ENCODE measurements at places on chromosomes 5 and 9. TPM values are rescaled to one million over a fixed set of nuclear protein-coding genes. Genes with fewer than 3 reads are reported as not detected.

DNA sequence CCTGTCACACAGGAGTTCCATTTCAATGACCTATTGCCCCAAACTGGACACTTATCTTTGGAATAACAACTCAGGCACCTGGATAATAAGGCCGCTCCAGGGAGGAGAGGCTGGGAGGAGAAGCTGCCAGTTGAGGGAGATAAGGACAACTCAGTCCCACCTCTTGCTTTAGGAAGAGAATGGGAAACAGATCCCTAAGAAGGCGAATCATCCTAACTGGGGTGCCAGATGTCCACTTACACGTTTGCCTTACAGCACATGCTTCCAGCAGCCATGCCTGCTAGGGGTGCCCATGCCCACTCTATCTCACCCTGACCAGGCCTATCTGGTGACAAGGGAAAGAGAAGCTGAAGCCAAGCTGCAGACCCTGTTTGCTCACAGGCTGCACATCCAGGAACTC is 6.5 kb downstream of the HK3 start:
- DNase-seq, result no peak

ENHO gene
- 1.7 TPM for polyA plus RNA-seq

- no peak for DNase-seq
Measured at GRCh38 chr9:16033921-16034691, 481.3 kb downstream of the CCDC171 start.

DNA sequence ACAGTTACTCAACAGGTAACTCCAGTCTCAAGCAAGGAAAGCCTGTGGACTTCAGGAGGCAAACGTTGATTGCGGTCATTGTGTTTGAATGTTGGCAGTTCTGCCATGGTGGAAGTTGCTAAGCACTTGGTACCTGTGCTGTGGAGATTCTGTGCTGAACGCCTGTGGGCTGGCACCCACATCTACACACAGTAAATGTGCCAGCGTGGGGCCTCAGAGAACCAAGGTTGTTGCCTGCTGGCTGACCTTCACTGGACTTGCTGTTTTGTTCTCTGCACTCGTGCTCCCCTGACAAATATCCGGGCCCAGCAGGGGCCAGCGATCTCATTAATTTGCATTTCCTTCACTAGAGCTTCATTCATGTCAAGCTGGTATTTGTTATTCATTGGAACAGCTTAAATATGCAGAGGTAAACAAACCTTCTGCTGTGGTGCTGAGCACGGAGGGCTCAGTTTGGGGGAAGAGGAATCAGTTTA is 141.8 kb downstream of the PRKACG start:
- DNase-seq, result no peak

DNA sequence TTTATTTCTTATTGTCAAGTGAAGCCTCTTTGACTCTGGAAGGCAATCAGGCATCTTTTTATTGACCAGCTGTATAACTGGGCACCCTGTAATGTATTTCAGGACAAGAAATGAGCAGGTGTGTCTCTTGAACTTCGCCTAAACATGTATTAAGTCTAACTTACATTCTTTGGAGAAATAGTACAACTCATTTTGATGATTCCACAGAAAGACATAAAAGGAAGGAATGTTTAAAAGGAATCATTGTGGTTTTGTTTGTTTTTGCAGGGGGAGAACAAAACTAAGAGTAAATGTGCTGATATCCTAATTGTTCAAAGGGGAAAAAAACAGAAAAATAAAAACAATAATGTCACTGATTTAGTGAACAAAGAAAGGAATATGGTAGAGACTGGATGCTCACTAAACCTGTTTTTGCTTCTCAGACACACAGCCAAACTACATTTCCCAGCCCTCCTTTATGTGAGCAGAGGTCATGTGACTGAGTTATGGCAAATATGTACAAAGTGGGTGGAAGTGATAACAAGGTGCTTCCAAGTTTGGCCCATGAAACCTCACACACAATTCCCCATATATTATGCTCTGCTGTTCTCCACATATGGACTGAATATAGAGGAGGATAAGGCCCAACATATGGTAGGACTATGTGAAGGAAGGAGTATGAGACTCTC is 150.6 kb upstream of the ACOT12 start:
- DNase-seq, result no peak

DNA sequence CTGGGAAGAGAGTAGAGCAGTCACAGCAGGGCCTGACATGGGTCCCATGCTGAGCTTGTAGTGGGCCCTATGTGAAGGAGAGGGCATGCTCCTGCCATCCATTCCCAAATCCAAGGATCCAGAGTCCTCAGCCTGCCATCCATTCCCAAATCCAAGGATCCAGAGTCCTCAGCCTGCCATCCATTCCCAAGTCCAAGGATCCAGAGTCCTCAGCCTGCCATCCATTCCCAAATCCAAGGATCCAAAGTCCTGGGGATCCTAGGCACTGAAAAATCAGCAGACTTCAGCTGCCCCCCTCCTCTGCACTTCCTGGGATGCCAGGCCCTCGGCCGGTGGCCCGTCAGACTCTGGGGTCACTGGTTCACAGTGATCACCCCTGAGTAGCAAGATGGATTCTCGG is 33.6 kb downstream of the THBS4 start:
- no peak for DNase-seq

GRCh38 chr9:9847750-9848149 is 765.1 kb downstream of the PTPRD start:
- DNase-seq, result no peak

GRCh38 chr5:40376566-40376965 is 303.1 kb upstream of the PTGER4 start:
- DNase-seq, result no peak

GRCh38 chr5:7546555-7546954 is 150.6 kb downstream of the ADCY2 start:
- no peak for DNase-seq

GRCh38 chr5:143311955-143312354 is 91.5 kb downstream of the NR3C1 start:
- no peak for DNase-seq

Measured in renal cortex interstitium (tissue), 15 donors.